Stimulated activated CD8-positive, alpha-beta memory T cell treated with anti-CD3 and anti-CD28 coated beads, Interleukin-7, amount 100 ng/mL, for 1 hour (primary cell): ENCODE measurements at places on chromosomes 6 and 20.

DNA sequence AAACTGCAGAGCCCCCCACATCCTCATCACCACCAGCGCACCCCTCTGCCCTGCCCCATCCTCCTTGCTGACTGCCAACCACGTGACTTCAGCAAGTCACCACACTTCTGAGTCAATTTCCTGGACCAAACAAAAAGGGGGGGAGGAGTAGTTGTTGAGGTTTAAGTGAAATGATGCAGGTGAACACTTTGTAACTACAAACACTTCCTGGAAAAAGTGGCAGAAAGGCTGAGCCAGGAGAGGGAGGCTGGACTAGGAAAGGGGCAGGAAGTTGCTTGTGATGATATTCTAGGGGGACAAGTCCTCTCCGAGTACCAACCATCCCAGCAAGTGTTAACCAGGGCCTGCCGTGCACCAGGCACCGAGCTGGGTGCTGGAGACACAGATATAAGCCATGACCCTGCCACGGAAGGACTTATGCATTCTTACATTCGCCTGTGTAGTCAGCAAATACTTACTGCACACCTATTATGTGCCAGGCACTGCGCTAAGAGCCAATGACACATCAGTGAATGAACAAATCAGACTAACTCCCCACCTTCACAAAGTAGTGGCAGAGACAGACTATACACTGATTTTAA lies 67.3 kb downstream of the PREX1 start:
- peak; percentile 55 for DNase-seq

DNA sequence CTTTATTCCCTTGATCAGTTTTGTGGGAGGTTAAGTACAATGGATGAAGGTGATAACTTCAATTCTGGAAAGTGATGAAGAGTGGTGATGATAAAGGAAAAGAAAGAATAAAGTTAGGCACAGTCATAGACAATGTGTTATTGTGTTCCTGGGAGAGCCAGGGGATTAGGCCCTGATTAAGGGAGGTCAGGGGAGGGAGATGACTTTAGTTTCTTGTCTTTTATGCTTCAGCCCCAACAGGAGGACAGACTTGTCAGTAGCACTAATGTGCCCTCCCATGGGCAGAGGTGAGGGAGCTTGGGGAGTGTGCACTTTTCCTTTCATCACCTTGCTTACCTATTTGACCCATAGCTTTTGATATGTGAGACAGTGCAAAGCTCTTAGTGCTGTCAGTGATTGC lies 115.7 kb downstream of the CD109 start:
- DNase-seq = no peak

DNA sequence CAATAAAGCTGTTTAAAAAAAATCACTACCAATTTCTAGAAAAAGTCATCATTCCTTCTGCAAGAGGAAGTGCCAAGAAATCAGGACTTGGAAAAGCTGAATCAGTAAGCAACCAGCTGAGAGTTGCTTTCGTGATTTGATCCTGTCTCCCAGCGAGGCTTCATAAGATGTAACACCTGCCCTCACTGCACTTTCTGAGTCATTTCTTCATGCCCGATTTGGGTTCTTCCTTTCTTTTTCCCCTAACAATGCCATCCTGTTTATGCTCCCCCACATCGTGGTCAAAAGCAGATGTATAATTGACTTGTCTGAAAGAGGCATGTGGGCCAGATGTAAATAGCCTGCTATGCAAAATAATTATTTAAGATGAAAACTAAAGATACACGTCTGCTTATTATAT lies 52.1 kb downstream of the RIPOR2 start:
- no peak for DNase-seq

DNA sequence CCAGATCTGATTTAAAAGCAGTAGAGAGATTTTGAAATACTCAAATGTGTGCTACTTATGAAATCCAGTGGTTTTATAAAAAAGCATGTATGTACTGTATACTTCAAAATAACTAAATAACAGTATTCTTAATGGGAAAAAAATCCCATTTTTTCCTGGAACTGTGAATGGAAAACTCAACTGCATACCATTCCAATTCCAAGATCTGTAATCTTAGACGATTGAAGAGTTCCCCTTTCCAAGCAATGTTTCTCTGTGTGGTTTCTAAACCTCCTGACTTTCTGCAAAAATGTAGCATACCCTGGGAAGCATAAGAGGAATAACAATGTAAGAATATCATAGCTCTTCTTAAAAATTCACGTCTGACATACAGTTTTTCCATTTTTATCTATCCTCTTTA lies 40.3 kb upstream of the HIVEP2 start:
- DNase-seq = no peak

- no peak for DNase-seq
Measured at GRCh38 chr20:23435626-23436539, 3.6 kb upstream of the CSTL1 start.

GRCh38 chr20:59589086-59589684 lies 15.2 kb upstream of the PHACTR3 start:
- no peak for DNase-seq

DNA sequence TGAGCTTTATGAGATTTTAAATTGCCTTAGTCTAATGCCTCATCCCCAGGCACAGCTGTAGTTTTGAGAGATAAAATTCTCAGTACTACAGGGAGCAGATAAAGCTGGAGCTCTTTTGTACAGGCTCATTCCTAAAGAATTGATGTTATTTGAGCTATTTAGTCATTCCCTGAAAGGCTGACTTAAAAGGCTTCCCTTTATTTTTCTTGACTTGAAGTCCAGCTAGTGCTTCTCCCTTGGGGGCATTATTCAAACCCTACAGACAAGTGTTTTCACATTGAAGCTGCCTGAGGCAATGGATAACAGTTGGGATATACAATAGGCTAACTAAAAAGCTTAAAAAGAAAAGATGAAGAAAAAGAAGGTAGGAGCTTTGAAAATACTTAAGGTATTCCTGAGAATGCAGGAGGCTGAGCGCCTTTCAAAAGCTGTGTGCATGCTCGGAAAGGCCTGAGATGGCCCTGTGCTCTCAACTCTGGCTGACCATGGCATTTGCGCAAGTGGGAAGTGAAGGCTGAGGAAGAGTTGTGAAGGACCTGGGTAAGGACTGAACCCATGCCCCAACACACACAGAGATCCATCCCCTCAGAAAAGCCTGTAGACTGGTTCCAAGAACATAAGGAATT lies 315.1 kb downstream of the SMOC2 start:
- no peak for DNase-seq

GRCh38 chr6:101486124-101486523 lies 92.6 kb downstream of the GRIK2 start:
- no peak for DNase-seq

GRCh38 chr6:151553416-151554165 lies 59.8 kb downstream of the CCDC170 start:
- DNase-seq = no peak

DNA sequence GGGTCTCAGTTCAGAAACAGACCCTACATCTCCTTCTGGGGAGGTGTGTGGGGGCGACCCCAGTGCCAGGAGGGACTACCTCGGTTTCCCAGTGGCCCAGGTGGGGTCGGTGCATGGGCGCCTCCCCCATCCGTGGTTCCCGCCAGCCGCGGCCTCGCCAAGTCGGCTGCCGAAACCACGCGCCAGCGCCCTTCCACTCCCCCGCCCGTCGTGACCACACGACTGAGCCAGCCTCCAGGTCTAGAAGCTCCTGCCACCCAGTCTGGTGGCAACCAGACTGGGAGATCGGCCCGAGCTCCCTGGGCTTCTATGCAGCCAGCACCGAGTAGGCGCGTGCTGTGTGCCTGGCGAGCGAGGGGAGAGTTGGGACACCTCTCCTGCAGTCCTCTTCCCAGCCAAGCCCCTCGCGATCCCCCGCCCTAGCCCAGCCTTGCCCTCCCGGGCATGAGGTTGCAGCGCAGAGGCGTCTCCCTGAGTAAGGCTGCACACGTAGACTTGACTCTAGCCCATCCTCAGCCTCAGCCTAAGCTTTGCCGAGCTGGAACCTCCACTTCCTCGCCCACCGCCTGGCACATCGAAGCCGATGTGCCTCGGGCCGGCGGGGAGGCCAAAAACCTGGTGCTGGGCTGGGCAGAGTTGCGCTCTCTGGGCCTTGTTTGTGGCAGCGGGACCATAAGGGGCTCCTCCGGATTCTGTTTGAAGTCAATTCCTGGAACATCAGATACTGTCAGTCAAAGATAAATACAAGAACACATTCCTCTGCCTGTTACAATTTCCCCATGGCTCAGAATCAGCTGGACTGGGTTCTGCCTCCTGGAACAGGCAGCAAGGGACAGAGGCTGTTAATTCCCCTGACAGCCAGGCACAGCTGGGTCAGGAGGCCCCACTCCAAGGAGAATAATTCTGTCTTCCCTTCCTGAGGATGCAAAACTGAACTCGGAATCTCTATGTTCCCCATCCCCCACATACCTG lies 1.5 kb upstream of the CPNE5 start:
- DNase-seq = no peak

DNA sequence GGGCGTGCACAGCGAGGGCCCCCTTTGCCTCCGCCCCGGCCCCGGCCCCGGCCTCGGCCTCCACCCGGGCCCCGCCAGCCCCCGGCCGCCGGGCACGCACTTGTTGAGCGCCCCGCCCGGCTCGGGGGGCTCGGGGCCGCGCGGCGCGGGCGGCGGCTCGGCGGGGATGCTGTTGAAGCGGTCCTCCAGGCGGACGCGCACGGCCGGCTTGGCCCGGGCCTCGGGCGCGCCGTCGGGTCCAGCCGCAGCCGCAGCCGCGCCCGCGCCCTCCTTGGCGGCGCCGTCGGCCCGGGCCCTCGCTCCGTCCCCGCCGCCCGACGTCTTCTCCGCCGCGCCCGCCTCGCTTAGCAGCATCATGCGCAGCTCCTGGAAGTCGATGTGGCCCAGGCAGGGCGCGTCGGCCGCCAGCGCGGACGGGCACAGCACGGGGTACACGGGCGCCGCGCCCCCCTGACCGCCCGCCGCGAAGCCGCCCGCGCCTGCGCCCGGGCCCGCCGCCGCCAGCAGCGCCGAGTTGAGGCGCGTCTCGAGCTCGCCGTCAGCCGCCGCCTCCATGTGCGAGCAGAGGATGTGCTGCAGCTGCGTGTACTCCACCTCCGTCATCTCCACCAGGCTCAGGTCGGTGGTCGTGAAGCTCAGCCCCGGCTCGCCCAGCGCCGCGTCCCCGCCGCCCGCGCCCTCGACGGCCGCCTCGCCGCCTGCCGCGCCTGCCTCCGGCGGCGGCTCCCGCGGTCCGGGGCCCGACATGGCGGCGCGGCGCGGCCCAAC lies 514 bp downstream of the TCFL5 start:
- no peak for DNase-seq

GRCh38 chr20:33522256-33522820 lies 32.4 kb downstream of the CBFA2T2 start:
- no peak for DNase-seq

GRCh38 chr6:81051952-81052351 lies 700.5 kb downstream of the TENT5A start:
- no peak for DNase-seq

- no peak for DNase-seq
Measured at GRCh38 chr6:168602576-168602975, 161.6 kb downstream of the SMOC2 start.

GRCh38 chr6:15108383-15108715 lies 137.5 kb upstream of the JARID2 start:
- no peak for DNase-seq

DNA sequence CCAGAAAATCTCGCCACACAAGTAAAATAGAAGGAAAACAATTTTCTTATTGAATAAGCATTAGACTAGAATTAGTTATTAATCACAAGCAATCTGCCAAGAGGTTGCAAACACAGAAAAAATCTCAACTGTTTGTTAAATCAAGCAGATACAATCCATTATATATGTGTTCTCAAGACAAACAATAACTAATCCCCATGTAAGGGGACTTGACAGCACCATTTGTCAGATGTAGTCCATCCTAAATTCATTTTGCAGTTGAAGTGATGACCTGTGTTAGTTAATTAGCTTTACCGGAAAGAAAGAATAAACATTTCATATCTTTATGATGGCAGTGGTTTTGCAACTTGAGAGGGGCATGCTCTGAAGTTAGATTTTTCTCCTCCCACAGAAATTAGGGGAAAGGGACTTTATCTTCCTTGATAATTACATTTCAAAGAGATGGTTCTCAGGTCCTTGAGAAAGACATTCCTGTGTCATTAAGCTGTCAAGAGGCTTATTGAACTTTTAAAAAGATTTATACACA lies 1588.0 kb downstream of the GRIK2 start:
- no peak for DNase-seq

GRCh38 chr6:53659458-53659857 lies 6.1 kb downstream of the KLHL31 start:
- DNase-seq = no peak

- DNase-seq = no peak
Measured at GRCh38 chr6:92690997-92691599, 728.3 kb downstream of the EPHA7 start.

DNA sequence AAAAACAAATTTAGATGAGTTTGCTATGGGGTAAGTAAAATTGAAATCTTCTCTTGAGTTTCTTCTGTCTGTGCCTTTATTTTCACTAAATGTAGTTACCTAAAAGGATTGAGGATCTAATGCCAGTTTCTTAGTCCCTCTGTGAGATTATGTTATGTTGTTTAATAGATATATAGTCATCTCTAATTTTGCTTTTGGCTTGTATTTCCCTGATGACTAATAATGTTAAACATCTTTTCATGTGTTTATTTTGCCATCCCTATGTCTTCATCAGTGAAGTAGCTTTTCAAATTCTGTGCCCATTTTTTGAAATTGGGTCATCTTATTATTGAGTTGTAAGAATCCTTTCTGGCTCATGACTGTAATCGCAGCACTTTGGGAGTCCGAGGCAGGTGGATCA lies 13.7 kb downstream of the QRSL1 start:
- DNase-seq = no peak

DNA sequence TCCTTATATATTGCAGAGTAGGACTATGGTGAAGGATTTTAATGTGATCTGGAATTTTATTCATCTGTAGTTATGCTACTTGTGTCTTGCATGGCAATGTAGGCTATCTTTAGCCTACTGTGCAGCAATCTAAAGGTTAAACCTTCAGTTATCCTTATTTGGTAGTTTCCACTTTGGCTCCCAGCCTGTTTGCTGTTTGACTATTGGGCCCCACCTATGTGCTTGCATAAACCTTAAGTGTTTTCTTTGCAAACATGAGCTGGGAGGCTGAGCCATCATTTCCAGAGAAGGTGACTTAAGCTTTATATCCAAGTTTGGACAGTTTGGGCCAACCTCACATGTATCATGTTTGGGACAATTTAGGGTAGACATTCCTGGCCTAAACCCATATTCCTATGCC lies 537.5 kb downstream of the BTBD3 start:
- no peak for DNase-seq

- DNase-seq = no peak
Measured at GRCh38 chr20:32139947-32140346, 30.4 kb downstream of the TM9SF4 start.

- DNase-seq = no peak
Measured at GRCh38 chr6:28243946-28244345, 8.1 kb downstream of the ZKSCAN4 start.

- no peak for DNase-seq
Measured at GRCh38 chr20:3378138-3378537, 29.3 kb downstream of the DNAAF9 start.
